ENCODE measurements at places on chromosomes 3 and 15.

- DNase-seq, result no peak
Measured at GRCh38 chr15:66390678-66391077, 4.0 kb downstream of the MAP2K1 start.

GRCh38 chr3:47491186-47491585, 15.4 kb upstream of the SCAP start:
- no peak for DNase-seq

- no peak for DNase-seq
Measured at GRCh38 chr15:99412626-99413025, 153.2 kb upstream of the MEF2A start.

GRCh38 chr15:96333131-96334016, 2.9 kb downstream of the NR2F2 start:
- no peak for DNase-seq

DNA sequence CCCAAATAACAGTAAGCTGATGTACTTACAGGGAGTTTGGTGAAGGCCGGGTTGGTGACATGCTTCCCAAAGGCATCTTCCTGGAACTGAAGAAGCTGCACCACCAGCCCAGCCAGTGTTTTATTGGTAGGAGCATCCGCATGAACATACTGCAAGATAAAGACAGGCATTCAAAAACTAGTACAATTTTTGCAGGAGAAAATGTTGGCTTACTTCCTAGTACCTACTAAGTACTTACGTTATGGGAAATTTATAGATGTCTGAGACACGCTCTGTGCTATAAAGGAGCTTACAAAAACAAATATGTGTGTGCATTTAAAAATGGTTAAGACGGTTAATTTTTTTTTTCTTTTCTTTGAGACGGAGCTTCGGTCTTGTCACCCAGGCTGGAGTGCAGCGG, 8.9 kb downstream of the SMARCC1 start:
- DNase-seq, result no peak

GRCh38 chr3:9765865-9766264, 3.9 kb downstream of the CAMK1 start:
- DNase-seq, result no peak

DNA sequence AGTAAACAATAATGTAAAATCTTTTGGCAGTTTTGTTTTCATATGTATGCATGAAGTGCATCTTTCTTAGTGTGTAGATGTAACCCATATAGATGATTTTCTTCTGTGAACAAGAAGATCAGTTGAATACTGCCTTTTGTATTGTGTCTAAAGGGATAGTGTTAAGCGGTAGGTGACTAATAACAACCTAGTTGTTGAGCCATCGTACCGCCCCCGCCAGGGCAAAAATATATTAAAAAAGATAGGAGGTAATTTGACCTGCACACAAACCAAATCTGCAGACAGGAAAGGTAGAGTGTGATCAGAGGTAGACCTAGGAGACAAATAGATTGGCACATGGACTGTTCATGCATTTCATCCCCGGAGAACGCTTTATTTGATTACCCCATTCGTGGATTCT, 3.3 kb upstream of the GMNC start:
- no peak for DNase-seq

GRCh38 chr3:195204360-195205163, 66.4 kb downstream of the XXYLT1 start:
- no peak for DNase-seq

DNA sequence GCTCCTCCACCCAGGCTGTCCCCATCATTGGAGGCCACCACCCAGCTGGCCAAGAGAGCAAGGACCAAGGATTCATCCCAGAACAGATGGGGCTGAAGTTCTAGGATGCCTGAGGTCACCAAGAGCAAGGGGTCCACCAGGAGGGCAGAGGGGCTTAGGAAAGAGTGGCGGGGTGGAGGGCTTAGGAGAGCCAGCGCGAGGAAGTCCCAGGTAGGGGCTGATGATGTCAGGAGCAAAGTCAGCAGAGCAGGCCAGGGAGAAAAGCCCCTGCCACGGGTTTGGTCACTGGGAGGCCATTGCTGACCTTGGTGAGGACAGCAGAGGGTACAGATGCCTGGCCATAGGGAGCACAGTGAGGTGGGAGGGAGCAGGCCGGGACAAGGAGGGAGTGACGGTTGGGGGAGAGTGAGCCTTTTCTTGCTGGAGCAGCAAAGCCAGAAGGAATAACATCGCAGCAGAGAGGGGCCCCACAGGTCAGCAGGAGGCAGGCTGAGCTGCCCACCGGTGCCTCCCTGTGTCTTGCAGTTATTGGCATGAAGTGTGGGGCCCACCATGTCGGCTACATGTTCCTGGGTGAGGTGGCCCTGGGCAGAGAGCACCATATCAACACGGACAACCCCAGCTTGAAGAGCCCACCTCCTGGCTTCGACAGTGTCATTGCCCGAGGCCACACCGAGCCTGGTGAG, 5.2 kb downstream of the PARP3 start:
- no peak for DNase-seq

GRCh38 chr15:72591361-72591760, 63.1 kb upstream of the GOLGA6B start:
- no peak for DNase-seq

GRCh38 chr15:59838900-59839299, 149.8 kb upstream of the BNIP2 start:
- DNase-seq, result no peak

DNA sequence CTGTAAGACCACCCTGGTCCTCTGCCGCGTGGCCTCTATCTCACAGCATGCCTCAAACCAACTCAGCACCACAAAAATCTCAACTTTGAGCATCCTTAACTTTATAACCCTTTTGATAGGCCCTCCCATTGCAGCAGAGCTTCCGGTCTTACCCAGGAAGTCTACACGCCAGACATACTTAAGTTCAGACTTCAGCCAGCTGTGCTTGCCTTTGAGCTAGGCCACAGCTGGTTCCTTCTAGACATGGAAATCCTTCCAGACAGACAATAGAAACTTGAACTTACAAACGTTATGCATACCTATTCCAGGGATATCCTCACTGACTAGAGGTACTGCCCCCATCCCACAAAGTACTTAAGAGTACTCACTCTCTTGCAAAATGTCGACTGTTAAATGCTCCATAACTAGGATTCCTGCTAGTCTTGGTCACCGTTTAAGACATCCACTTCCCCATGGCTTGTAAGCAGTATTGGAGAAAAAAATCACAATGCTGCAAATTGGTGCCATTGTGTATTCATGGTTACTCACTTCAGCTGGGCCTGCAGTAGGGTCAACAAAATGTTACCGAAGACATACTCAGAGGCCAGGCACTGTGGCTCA, 183.5 kb downstream of the TBL1XR1 start:
- no peak for DNase-seq

DNA sequence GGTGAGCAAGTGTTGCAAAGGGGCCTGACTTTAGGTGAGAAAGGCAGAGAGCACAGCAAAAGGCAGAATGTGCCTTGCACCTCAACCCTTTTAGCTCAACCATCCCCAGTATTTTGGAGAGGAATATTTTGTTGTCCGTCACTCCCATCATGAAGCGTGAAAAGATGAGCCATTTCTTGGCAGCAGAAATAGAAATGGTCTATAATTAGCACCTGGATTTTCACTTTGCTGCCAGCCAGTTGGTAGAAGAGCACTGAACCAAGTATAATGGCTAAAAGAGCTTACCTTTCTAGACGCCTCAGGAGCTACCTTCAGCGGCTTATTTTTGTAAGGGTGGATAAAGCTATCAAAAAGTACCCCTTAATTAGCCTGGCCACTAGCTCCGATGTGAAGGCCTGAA, 406.7 kb downstream of the OCA2 start:
- no peak for DNase-seq

GRCh38 chr3:28022916-28023315, 218.5 kb upstream of the CMC1 start:
- no peak for DNase-seq

DNA sequence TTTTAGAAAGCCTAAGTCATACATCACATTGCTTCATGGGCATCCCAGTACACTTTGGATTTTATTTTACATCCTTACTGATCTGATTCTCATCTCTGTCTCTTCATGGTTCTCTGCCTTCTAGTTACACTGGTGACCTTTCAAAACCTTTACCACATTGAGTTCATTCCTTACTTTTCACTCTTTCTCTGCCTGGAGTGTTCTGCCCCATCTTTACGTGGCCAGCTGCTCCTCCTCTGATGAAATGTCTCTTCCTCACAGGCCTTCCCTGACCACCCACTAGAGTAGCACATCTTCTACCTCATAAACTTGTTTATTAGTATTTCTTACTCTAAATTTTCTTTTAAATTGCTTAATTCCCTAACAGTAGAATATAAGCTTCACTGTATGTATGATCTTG, 17.7 kb downstream of the CTNNB1 start:
- DNase-seq, result no peak

GRCh38 chr3:38268522-38268921, 2.9 kb downstream of the SLC22A13 start:
- no peak for DNase-seq
